T-cell (primary cell): ENCODE measurements at places on chromosomes 6 and 20.

GRCh38 chr6:146305951-146306350 is 237.7 kb upstream of the RAB32 start:
- no peak for DNase-seq

- DNase-seq: no peak
Measured at GRCh38 chr6:4371207-4371921, 236.0 kb upstream of the ECI2 start.

DNA sequence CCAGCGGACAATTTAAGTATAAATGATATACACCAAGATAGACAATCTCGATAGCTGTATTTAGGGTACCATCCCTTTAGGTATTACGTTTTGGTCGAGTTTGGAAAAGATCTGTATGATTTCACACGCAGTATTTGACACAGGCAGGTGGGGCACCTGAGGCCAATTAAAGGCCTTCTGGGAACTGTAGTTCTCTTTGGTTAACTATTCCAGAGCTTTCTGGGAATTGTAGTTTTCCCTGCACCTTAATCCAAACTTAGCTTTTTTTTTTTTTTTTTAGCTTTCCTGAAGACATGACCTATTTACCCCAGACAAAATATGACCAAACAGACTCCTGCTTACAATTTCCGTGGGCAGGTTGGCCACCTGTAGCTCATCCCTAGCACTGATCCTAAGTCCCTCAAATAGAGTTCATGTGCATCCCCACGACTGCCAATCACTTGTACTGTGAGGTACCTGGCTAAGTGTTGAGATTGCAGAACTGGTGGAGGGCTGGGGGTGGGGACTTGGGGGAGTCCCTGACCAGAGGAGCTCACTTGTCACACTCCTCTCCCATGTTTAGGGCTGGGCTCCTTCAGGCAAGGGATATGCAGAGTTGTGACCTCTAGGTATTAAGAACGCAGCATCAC is 999 bp upstream of the EHMT2 start:
- no peak for DNase-seq

- DNase-seq: no peak
Measured at GRCh38 chr6:20582586-20583443, 48.6 kb downstream of the CDKAL1 start.

DNA sequence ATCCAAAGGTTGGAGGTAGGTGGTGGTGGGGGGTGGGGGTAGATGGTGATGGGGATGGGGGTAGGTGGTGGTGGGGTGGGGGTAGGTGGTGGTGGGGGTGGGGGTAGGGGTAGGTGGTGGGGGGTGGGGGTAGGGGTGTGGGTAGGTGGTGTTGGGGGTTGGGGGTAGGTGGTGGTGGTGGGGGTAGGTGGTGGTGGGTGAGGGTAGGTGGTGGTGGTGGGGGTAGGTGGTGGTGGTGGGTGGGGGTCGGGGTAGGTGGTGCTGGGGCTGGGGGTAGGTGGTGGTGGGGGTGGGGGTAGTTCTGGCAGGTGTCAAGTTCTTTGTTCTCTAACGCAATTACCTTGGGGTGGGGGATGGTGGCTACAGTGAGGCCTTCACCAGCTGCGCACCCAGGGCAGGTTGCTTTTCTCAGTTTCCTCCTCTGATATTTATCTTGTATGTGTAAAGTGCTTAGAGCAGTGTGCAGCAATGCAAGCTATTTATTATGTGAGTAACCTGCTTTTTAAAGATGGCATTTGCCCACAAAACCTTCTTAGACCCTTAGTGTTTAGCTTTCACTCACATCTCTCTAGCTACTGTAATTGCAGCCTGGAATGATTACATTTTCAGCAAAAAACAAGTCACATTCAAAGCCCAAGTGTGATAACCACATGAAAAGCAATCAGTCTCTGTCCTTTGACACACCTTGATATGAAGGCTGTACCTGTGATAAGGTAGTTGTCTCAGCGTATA is 8.2 kb upstream of the CCDC167 start:
- no peak for DNase-seq

DNA sequence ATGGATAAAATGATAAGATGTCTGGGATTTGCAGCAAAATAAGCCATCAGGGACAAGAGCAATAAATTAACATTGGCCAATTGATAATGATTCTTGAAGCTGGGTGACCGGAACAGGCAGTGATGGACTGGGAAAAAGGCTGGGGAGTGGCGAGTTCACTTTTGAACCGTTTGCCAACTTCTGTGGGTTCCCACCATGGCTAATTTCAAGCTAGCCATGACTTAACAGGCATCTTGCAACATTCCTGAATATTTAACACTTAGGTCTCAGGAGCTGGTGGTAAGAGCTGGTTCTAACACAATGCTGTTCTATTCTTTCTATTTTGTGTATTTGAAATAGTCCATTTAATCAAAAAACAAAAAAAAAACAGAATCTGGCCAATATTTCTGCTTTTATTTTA is 37.6 kb upstream of the CD83 start:
- no peak for DNase-seq

DNA sequence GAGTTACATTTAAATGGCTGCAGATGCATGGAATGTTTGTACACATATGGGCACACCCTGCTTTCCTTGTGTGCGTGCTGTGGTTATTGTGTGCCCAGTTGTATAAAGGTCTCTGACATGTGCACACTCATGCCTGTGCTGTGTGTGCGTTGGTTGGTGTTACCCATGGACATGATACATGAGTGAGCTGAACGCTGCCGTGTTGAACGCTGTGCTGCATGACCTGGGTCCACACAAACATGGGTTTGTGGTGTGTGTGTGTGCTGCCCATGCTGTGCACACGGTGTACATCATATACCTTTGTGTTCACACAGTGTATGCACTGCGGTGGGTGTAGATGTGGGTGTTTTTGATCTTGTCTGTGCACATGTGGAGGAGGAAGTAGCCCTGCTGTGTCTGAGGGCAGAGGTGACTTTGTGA is 54.4 kb downstream of the TOX2 start:
- no peak for DNase-seq

- no peak for DNase-seq
Measured at GRCh38 chr6:11196511-11197174, 35.8 kb downstream of the NEDD9 start.

GRCh38 chr6:100001915-100002388 is 7.9 kb upstream of the MCHR2 start:
- no peak for DNase-seq

- no peak for DNase-seq
Measured at GRCh38 chr20:1626528-1627199, 6.9 kb upstream of the SIRPB1 start.

DNA sequence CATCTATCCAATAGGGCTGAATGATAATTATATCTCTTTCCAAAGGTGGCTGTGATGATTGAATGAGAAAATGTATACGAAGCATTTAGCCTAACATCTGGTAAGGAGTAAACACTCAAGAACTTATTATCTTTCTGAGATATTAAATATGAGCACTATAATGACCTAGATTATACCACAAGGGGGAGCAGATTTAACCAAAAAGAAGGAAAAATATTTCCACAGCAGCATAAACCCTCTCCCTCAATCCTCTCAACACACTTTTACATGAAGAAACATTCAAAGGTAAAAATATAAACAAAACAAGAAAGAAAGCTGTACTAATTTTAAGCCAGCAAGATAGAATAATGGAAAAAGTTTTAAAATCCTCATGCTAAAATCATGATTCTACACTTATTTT is 68.4 kb downstream of the SHPRH start:
- DNase-seq: no peak

DNA sequence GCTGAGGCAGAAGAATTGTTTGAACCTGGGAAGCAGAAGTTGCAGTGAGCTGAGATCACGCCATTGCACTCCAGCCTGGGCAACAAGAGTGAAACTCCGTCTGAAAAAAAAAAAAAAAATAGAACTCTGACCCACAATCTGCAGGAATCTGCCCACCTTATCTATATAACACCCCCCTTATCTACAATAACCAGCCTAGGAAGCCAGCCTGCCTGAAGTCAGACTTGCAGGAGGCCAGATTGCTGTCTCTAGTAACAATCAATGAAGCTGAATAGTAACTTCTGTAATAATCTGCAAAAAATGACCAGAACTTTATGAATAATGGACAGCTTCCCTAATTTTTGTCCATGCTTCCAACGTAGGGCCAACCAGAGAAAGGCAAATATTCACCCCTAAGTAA is 352.5 kb downstream of the CD83 start:
- no peak for DNase-seq

DNA sequence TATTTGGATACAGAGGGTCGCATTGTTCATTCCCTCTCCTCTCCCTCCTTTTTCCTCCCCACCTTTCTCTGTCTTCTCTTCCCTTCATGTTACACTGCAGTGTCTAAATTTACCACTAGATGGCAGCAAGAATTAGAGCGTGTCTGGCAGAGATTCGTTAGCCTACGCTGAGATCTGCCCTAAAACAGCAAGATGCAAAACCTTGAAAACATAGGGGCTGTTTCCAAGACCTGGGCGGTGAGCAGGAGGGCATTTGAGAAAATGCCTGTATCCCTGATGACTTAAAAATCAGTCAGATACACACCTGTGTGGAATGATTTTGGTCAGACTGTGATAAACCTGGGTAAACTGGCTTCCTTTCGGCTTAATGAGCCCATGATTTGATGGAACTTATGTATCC is 101.5 kb upstream of the ISM1 start:
- peak; percentile 18 for DNase-seq

- DNase-seq: no peak
Measured at GRCh38 chr6:134303891-134304290, 14.0 kb downstream of the SGK1 start.

GRCh38 chr6:113370508-113371502 is 486.3 kb upstream of the MARCKS start:
- DNase-seq: no peak

- no peak for DNase-seq
Measured at GRCh38 chr20:63134201-63134612, 81.7 kb downstream of the YTHDF1 start.

DNA sequence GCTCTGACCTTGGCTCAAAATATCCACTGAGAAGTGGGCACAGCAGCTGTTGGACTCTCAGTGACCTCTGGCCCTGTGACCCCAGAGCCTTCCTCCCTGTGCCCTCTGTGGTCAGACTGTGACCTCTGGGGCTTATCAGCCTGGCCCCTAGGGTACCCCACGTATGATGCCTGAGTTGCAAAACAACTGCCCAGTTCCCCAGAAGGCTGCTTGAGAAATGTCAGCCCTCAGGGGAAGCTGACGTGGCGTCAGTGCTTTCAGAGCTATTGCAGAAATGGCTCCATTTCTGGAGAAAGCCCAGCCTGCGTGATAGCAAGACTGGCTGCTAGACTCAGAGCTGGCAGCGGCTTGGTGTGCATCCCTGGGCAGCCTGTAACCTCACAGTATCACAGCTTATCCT is 31.5 kb upstream of the TGM2 start:
- no peak for DNase-seq

DNA sequence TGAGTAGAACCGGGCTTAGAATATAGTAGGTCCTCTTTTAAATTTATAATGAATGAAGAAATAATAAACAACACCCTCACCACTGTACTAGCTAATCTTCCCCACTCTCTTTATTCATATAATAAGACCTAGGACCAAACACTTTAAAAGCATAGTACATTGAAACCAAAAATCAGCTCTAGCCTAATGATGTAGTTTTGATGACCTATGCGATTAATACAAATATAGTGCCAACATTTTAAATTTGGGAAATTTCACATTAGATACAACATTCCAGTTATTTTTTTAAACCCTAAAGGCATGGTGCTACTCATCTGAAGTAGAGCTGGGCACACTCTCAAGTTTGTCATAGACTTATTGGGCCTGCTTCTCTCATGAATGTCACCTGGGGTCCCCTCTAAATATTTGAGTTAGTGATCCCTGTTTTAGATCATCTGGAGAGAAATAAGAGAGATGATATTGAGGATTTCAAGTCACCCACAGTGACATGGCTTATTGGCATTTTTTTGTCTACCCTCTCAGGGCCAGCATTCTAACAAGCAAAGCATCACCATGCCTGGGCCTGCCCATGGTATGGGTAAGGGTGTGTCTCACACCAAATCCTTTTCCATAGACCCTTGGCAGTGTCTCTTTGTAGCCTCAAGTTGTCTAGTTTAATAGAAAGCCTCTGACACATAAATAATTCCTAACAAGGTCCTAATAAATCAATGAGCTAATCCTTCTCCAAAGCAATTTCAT is 319.8 kb downstream of the HIVEP2 start:
- no peak for DNase-seq

DNA sequence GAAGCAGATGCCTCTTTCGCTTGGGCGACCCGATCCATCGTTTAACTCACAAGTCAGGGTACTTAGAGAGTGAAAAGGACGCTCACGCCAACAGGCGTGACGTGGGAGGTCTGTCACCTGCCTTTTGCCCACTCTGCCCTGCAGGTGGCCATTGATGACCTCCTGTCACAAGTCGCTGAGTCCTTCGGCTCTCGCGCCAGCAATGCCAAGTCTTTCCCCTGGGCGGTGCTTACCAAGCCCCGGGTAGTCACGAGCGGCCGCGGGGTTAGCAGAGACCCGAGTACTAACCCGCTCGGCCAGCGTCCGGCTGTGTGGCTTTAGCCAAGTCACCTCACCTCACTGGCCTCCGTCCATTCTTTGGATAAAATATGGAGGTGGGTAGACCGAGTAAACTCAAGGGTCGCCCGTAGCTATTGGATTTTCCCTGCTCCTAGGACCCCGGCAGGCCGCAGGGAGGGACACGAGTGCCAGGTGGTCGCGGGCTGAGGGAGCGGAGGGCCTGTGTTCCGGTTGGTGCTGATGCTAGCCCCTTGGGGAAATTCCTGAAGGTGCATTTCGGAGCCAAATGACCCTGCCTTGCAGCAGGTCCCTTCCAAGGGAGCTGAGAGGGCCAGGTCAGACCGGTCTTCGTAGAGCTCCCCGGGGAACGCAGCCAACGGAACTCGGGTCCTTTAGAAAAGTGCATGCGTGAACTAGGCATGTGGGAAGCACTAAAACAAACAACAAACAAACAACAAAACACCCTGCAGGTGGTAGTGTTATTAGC is 668 bp downstream of the PKIB start:
- no peak for DNase-seq

GRCh38 chr6:107957308-107957908 is 600 bp downstream of the SEC63 start:
- DNase-seq: peak; percentile 57

GRCh38 chr20:62980970-62981369 is 25.8 kb downstream of the BHLHE23 start:
- peak; percentile 30 for DNase-seq

GRCh38 chr20:22794200-22794599 is 209.8 kb upstream of the FOXA2 start:
- no peak for DNase-seq

DNA sequence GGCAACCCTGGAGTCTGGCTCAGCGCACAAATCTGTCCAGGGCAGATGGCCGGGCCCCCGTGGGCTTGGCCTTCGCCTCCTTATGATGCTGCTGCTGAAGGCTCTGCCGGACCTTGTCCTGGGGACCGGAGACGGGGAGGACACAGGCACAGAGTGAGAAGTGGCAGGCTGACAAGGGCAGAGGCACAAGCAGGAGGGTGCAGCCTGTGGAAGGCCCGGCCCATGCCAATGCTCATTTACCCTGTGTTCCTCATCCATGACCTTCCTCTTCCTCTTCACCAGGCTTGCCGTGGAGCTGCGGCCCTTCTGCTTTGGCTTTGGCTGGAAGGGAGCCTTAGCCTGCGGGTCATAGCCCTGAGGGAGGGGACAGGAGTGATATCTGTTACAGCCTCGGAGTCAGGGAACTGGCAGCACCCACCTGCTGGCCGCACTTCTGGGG is 2.4 kb downstream of the B3GALT4 start:
- DNase-seq: no peak

GRCh38 chr6:25503686-25504085 is 148.3 kb upstream of the SCGN start:
- DNase-seq: no peak
